ENCODE measurements at places on chromosomes 13 and 19.

DNA sequence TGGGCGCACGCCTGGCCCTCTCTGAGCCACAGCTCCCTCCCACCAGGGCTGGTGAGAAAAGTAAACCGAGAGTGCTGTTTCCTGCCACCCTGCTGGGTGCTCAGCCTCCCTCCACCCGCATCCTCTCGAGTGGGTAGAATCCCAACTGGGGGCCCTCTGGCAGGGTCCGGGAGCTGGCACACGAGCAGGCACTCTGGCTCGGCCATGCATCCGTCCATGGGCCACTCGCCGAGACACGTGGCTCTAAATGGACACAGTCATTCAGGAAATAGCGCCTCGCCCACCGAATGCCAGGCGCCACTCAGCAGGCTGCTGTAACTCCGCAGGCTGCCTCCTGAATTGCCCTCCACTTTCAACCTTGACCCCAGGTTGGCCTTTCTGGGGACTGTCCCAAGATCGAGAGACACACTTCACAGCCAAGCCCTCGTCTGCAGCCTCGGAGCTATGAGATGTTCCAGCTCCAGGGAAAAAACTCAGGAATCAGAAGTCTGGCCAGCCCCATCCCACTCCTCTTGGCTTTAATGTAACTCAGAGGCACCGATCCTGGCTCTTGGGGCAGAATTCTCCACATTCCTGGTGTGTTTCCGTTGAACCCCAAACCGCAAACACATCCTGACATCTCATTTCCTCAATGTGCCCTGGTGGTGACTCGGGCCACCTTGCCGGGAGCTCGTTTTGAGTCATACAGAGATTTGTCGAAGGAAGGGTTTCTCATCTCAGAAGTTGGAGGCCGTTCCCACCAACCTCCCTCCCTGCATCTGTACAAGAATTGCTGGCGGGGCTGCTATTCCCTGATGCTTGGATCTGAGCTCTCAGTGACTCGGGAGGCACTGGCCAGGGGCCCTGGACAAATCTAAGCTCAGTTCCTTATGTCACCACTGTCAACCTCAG lies 14.1 kb downstream of the KLF2 start:
- peak; percentile 57 for DNase-seq

DNA sequence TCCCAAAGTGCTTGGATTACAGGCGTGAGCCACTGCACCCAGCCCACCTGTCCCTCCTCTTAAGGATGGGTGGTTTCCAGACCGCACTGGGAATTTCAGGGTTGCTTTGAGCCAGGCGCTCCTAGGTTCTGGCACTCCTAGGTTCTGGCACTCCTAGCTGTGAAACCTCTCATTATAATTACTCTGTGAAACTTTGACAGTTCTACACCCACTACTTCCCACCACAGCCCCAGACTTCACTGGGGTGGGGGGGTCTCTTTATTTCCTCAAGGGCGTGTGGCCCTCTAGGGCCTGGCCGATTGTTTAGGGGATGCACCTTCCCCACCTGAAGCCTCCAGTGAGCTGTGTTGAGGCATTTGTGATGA lies 2.3 kb upstream of the ADAMTS10 start:
- no peak for DNase-seq

DNA sequence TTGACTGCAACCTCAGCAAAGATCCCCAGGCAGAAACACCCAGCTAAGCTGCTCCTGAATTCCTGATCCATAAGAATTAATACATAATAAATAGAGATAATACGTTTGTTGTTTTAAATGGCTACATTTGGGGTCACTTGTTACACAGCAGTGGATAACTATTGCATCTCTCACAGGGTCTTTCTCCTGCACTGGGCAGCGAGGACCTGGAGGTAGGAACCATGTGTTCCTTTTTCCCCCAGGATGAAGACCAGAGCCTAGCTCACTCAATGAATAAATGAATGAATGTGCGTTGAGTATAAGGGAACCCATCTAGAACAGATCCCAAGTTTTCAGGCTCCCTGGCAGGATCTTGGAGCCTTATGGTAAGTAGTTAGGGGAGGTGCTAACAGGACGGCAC lies 30.7 kb downstream of the F2RL3 start:
- no peak for DNase-seq

- DNase-seq = no peak
Observed at GRCh38 chr19:3585301-3586126, at the start of gene GIPC3. GIPC3 (plus strand) TSS chr19:3585478; CDS start chr19:3585598, 120 bp downstream.

GRCh38 chr13:24495151-24495729 lies 17.3 kb downstream of the PARP4 start:
- no peak for DNase-seq

DNA sequence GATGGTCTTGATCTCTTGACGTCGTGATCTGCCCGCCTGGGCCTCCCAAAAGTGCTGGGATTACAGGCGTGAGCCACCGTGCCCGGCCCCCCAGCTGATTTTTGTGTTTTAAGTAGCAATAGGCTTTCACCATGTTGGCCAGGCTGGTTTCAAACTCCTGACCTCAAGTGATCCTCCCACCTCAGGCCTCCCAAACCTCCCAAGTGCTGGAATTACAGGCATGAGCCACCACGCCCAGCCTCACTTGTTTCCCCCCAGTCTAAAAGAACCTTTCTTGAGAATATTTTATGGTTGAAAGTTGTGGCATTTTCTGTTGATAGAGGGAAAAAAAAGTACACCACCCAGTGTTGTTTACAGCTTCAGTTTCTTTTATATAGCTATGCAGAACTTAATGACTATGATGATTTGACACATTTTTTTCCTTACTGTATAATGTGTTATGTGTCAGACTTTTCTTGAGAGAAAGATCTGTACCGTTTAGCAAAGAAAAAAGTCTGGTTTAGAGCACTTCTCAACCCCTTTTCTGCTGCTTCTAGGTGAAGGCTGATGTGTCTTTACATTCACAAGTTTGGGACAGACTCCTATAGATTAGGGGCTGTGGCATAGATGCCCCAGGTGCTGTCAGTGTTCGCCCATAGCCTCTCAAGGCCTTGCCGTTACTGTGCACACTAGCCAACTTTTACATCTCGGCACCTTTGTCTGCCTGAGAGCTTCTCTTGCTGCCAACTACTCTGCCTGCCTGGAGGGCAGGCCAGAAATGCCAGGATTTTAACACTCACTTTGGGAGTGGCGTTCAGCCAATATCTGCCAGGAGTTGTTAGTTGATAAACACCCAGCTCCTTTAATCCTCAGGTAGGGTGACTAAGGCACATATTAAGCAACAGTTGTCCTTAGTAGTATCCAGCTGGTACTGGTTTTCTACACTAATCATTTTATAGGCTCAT lies 33.0 kb downstream of the KCTD4 start:
- no peak for DNase-seq

DNA sequence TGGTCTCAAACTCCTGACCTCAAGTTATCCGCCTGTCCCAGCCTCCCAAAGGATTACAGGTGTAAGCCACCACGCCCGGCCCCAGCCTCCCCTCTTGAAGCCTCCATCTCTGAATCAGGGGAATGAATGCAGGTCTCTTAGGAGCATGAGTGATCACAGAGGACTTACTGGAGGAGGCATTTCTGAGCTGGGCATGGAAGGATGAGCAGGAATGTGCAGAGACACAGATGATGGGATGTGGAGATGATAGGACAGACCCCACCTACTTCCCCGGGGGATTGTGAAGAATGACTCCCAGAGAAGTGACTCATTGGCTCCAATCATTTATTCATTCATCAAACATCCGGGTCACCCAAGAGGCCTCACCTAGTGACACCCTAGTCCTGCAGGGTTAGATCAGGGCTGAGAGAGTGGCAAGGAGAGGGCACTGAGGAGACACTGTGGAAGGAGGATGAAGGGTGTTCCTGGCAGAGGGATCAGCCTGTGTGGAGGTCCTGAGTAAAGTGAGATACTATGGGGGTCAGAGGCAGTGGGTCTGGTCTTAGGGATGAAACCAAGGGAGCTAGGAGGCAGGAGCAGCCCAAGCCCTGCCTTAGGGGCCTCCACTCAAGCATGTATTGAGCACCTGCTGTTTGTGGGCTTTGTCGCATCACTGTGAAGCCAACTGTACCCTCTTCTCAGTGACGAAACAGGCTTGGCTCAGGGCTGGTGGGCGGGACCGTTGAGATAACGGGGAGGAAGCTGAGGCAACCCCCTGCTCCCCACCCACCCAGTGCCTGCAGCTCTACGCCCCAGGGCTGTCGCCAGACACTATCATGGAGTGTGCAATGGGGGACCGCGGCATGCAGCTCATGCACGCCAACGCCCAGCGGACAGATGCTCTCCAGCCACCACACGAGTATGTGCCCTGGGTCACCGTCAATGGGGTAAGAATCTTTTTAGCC lies 3.0 kb downstream of the IFI30 start:
- DNase-seq = no peak

DNA sequence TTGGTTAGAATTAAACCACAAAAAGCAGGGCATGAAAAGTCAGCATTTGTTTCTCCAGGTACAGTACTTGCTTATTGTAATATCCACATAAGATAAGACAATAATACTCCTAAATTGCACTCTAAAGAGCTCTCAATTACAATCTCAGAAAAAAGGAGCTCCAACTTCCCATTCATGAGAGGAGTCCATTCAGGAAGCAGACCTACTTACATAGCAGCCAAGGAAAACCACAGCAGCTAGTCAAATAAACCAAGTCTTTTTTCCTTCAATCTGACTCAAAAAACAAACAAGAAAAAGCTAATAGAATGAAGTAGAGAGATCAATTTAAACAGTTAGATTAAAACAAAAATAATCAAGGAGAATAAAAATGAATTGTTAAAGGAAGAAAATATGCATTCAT lies 885.2 kb upstream of the SLITRK6 start:
- DNase-seq = no peak

- no peak for DNase-seq
Observed at GRCh38 chr19:47433121-47433520, 13.8 kb upstream of the MEIS3 start.

- DNase-seq = no peak
Observed at GRCh38 chr13:49113526-49114286, 106.4 kb upstream of the MLNR start.
